Liver (tissue), 10 donors: ENCODE measurements at places on chromosomes 4 and X.

GRCh38 chrX:144840616-144841015 is 406.7 kb upstream of the SPANXN1 start:
- DNase-seq, result no peak

DNA sequence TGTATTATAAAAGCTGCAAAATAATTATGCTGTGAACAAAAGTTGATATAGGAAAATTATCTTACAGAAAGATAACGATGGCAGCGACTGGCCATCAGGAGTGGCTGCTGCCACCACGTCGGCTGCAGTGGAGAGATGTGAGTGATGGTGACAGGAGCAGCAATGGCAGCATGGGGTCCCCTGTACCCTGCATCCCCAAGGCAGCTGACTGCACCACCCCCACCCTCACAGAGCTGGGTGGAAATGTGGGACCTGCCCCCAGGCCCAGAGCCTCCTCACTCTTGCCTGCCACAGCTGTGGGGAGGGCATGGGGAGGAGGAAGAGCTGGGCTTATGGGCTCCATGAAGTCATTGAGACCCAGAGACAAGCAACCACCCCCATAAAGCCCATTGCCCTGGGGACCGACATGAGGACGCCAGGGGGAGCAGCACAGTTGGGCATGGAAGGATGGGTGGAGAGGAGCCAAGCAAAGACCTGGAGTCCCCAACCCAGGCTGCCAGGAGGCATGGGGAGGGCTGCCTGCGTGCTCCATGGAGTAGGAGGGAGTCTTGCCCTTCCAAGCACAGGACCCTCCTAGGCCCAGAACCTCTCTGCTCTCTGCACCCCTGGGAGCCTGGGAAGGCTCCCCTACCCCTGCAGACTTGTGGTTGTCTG is 1090.5 kb downstream of the PCDH18 start:
- no peak for DNase-seq

DNA sequence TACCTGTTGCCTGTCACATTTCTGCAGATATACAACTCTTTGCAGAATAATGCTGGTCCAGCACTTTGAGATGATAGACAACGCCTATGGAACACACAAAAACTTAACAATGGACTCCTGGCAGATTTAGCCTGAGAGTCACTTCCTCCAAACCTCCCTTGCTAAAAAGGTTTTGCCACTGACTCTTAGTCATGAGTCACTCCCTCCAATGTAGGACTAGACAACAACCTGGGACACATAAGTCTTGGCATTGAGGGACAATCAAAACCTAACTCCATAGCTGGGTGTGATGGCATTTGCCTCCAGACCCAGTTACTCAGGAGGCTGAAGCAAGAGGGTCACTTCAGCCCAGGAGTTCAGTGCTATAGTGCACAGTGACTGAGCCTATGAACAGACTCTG is 22.0 kb upstream of the EIF4E start:
- DNase-seq, result no peak

GRCh38 chrX:97027384-97027922 is 143.7 kb downstream of the RPA4 start:
- no peak for DNase-seq

DNA sequence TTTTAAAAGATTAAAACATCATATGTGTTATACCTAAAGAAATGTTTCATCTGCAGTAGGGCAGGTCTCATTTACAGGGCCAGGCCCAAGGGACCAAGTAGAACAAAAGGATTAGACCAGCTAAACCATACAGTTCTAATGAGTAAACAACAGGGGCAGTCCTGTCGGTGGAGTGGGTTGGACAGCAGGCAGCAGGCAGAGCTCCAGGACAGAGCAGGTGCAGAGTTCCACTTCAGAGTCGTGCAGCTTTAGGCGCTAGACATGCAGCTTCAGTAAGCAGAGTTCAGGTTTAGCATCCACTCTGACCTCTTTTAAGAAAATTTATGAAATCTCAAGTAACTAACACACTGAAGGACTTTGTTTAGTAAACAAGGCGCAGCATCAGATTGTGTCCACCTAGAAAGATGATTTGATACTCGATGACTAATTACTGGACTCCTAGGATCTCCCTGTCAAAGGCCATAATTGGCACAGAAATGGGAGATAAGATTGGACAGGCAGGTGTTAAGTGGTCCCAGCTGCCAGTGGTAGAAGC is 487.7 kb upstream of the INTU start:
- no peak for DNase-seq

GRCh38 chr4:52098618-52099017 is 47.5 kb downstream of the SPATA18 start:
- DNase-seq, result no peak

GRCh38 chr4:212438-213188 is 88.3 kb downstream of the ZNF718 start:
- no peak for DNase-seq

- no peak for DNase-seq
These were observed 223.4 kb downstream of the BCOR start for GRCh38 chrX:39874202-39874816.

DNA sequence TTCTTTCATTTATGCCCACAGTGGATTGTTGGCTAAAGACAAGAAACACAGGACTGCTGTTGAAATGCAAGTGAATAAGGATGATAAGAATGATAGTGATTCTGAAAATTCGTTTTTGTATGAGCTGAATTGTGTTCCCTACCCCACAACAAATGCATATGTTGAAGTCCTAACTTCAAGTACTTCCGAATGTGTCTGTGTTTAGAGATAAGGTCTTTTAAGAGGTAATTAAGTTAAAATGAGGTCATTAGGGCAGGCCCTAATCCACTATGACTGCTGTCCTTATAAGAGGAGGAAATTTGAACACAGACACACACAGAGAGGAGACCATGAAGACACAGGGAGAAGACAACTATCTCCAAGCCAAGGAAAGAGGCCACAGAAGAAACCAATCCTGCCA is 126.6 kb upstream of the ACSL4 start:
- DNase-seq, result no peak
